Cerebellar nuclear complex (tissue), 1 donor: ENCODE measurements at places on chromosomes 2 and 18.

DNA sequence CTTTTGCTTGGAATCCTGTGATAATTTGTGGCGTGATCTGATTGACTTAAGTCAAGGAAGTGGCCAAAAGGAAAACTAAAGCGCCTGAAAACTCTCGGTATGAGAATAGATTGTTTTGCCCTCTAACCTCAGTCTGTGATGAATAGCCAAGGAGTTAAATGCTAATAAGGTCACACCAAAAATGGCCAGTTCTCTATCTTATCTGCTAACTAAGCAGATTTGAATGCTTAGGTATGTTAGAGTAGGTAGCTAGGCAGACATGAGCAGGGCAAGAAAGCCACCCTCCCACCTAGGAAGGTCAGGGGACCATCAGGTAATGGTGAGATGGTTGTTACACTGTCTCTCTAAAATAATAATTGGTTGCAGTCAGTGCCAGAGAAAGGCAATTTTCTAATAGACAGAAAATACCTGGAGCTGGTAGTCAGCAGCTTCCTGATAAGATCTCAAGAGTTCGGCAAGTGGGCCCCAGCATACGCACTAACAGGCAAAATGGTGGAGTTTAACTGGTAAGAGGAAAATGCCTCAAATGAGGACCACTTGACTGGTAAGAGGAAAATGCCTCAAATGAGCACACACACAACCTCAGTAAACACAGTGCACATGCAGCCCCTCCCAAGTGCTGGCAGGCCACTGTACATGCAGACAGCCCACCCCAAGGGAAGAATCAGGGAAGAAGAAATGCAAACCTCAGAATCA lies 468.4 kb downstream of the MBD2 start:
- DNase-seq = no peak

DNA sequence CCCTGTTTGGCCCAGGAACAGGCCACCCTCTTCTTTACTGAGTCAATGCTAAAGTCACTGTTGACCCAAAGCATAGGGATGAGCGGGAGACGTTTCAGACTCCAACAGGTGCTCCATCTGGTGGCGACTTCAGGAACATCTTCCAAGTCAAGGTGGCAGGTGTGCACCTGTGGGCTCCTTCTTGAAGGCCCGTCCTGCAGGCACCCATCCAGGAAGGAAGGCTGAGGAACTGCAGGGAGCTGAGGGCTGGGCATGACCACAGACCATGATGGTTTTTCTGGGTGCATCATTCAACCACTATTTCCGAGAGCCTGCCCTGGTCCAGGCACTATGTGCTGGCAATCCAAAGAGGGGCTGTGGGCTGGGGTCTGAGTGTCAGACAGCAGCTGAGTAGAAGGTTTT lies 142.8 kb downstream of the NDUFA10 start:
- no peak for DNase-seq

DNA sequence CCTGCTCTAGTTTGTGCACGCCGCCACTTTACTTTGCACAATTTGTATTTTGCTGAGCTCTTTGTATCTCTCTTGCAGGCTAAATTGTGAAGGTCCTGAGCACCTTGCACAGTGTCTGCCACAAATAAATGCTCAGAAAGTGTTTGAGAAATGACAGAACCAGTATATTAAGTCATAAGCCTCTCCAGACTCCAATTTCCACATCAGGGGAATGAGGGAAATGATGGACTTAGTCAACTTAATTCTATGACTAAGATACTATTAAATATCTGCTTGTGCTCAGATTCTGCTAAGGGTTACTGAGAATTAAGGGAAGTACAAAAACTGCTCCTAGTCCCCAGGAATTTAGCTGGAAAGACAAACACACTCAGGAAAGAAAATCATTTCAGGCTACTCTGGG lies 239.1 kb upstream of the SLC14A2 start:
- DNase-seq = no peak

DNA sequence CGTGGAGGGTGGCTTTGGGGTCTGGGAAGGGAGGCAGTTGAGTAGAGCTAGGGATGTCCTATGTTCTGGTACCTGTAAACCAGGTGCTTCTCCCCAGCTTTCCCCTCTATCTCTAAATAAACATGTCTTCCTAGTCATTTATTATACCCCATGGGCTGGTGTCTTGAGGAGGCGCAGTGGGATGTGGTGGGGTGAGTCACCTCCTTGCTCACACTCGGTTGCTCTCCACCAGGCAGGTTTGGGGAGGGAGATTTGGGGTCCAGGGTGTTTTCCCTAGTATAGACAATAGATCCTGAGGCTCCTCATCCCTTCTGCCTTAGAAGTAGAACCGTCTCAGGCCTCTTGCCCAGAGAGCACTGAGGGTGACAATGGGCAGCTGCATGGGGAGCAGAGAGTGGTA lies 5.1 kb downstream of the PSD4 start:
- no peak for DNase-seq

DNA sequence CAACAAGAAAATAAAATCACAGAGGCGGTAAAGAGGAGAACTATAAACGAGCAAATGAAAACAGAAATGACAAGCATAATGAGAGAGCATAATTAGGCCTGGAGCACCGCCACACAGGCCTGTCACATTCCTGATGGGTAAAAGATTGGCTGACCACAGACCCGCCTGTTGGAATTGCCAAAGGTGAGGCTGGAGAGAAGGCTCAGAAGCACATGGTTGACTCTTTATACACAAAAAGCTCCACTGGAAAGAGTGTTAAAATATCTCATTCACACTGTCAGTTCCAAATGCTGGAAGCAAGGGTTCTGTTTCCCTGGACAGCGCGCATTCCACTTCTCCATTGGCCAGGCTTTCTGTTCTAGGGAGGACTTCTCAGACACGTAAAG lies 5.9 kb upstream of the LGALSL start:
- DNase-seq = no peak

DNA sequence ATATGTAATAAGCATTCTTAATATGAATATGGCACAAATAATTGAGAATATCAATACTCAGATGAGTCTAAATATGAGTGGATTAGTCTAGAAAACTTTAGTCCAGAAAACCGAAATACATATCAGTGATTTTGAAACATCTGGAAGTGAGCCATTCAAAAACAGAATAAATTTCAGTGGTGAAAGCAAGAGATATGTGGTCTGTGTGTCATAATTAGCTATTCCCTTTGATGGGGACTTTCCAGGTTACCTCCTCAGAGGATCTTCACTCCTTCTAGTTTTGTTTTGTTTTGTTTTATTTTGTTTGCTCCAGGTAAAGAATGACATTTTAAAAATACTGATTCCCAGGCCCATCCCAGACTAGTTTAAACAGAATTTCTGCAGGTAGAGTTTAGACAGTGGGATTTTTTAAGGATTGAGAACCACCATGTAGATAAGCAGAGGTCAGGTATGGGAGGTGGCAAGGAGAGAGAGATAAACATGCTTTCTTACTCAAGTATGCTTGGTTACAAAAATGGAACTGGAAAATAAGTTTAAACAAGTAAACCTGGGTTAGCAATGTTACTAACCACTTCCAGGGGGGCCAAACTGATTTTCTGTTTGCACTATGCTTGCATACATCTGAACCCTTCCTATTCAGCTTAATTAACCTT lies 70.7 kb downstream of the NABP1 start:
- DNase-seq = no peak

- DNase-seq = no peak
These were observed 26.1 kb upstream of the ALKAL2 start for GRCh38 chr2:313991-314390.

DNA sequence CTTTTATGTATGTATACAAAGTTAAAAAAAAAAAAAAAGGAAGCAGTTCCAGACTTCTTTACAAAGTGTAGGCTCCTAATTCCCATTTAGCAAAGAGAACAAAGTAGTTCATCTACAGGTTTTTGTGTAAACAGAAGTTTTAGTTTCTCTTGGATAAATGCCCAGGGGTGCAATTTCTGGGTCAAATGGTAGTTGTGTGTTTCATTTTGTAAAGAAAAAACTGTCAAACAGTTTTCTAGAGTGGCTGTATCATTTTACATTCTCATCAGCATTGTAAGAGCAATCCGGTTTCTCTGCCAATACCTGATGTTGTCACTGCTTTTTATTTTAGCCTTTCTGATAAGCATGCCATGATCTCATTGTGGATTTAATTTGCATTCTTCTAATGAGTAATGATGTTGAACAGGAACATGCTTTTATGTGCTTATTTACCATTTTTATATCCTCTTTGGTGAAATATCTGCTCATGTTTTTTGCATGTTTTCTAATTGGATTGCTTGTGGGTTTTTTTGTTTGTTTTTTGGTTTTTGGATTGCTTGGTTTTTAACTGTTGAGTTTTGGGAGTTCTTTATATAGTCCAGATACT lies 16.6 kb upstream of the PSME4 start:
- DNase-seq = no peak

- no peak for DNase-seq
These were observed 29.4 kb downstream of the ASAP2 start for GRCh38 chr2:9236045-9236344.

DNA sequence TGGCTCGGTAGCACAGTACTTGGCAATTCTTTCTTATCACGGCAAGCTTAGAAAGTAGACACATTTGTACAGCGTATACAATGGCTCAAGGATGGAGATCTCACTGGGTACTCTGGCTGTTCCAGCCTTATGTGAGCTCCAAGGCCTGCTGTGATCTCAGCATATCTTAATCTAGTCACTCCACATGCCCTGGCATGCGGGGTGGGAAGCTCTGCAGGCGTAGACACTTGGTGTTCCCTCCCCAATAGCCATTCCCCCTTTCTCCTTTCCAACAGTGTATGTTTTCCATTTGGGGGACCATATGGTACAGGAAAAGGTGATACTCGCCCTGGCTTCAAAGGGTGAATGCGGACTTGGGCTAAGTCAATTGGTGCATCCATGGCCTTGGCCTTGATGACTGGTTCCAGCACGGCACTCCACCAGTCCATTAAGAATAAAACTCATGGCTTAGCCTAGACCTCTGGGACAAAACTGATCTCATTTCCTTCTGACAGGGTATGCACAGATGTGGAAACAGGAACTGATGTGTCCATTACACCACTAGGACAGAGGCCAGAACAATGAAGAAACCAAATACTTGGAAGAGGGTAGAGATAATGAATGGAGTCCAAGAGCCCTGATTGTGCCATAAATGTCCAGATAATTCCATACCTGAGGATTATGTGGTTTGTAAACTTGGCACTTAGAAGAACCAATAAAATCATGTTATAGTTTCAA lies 28.4 kb downstream of the TGIF1 start:
- DNase-seq = peak; percentile 57
